ENCODE measurements at places on chromosomes 7 and 10.

GRCh38 chr7:54260941-54261371, 281.2 kb upstream of the VSTM2A start:
- DNase-seq, result no peak

DNA sequence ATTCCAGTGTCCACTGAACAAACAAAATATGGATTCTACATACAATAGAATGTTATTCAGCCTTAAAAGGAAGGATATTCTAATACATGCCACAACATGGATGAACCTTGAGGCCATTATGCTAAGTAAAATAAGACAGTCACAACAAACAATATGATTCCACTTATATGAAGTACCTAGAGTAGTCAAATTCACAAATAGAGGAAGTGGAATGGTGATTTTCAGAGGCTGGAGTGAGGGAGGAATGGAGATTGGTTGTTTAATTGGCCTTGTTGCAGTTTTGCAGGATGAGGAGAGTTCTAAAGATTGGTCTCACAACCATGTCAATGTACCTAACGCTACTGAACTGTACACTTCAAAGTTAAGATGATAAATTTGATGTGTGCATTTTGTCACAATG, 119.6 kb downstream of the CHN2 start:
- DNase-seq, result no peak

GRCh38 chr10:78925800-78926319, 142.9 kb upstream of the ZMIZ1 start:
- DNase-seq, result no peak

DNA sequence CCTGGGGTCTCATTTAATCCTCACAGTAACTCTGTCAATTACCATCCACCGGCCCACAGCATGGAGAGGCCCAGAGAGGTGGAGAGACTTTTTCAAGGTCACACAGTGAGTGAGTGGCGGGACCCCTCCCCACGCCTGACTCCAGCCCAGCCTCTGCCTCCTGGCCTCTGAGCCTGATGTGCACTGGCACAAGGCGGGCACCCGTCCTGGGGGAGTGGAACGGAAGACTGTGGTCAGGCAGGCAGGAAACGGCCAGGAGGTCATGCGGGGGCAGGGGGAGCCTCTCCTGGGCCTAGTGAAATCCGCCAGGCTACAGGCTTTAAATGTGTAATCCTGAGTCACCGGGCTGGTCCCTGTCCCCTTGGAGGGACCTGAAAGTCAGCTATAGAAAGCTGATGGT, 32.2 kb downstream of the ZCCHC24 start:
- DNase-seq, result no peak

GRCh38 chr7:71782051-71782450, 630.1 kb downstream of the CALN1 start:
- no peak for DNase-seq

GRCh38 chr10:86299562-86299961, 67.0 kb downstream of the GRID1 start:
- no peak for DNase-seq

- no peak for DNase-seq
Observed at GRCh38 chr7:97381815-97382554, 264.5 kb downstream of the SDHAF3 start.

DNA sequence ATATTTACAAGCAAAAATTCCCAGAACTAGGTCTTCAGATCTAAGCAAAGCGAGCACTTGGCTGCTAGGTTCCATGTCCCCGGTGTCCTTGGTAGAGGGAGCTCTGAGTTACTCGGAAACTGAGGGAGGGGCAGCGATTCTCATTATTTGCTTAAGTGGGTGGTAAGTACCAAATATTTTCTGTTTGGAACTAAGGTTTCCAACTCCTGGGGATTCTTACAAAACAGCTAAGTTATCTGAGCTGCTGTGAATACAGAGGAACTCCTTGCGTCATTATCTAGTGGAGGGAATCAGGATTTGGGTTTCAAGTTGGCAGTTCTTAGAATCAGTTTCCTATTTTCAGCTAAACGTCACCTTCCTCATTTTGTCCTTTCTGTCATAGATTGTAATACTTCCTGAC, 76.8 kb upstream of the IKZF1 start:
- DNase-seq, result no peak

DNA sequence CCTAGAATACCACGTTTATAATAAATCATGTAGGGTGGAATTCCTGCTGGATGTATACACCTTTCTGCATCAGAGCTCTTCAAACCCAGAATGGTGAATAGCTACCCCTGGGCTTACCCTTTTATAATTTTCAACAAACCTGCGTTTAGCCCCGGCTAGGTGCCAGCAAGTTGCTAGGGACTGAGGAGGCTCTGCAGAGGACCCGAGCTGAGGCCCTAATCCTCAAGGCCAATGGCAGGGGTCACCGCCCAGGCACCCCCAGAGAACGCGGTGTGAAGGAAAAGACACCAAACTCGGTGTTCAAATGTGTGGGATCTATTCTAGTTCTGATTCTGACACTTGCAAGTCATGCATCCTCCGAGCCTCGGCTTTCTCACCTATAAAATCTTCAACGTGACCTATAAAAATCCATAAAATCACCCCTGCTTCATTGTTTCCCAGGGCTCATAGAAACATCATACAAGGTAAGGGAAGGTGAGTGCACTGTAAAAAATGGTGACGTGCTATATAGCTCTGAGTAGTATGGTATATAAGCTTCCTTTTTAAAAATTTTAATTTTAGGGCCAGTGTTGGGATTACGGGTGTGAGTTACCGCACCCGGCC, 2.5 kb upstream of the ANXA11 start:
- no peak for DNase-seq

GRCh38 chr7:30468791-30469190, 9.8 kb downstream of the NOD1 start:
- DNase-seq, result no peak

GRCh38 chr7:70177166-70177565, 578.9 kb downstream of the AUTS2 start:
- DNase-seq, result no peak

- DNase-seq, result no peak
Observed at GRCh38 chr7:120819861-120820260, 38.1 kb downstream of the TSPAN12 start.

GRCh38 chr10:124325998-124326636, 92.6 kb downstream of the OAT start:
- no peak for DNase-seq

DNA sequence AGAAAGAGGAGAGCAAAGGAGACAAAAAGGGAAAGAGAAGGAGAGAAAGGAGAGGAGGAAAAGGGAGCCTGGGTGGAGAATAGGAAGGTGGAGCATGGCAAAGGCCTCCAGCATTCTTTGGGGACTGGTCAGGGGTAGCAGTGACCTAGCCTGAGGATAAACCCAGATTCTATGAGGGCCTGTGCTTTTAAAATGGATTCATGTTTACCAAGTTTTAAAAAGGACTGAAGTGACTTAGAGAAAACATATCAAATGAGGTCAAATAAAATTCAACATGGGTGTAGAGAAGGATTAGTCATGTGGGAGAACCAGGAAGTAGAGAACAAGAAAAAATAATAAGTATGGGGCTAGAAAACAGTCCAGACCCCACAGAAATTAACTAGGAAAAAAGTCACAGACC, 20.7 kb downstream of the CREB3L2 start:
- no peak for DNase-seq

GRCh38 chr7:3957472-3958108, 656.5 kb downstream of the SDK1 start:
- no peak for DNase-seq

- no peak for DNase-seq
Observed at GRCh38 chr10:29470843-29471543, 163.8 kb downstream of the SVIL start.

GRCh38 chr7:44201813-44202212, 1.0 kb downstream of the YKT6 start:
- DNase-seq, result no peak

DNA sequence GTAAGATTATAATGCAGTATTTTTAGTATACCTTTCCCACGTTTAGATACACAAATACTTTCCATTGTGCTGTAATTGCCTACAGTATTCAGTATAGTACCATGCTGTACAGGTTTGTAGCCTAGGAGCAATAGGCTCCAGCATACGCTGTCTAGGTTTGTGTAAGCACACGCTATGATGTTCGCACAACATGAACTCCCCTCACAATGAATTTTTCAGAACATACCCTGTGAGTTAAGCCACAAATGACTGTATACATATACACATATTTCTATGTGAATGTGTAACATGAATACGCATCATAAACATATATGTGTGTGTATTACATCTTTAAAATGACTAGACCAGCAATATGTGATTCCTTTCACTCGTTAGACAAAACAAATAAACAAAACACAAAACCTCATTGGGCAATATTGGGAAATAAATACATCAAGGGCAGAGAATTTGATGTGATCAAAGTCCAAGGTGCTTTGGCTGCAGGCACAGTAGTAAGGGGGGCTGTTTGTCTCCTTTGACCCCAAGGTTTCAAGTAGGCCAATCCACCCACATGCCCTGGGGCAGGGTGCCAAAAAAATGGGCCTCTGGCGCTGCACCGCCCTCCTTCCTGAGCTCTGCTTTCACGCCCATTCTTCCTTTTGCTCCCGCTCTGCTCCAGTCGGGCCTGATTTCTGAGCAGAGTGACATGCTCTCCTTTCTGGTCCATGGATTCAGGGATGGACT, 33.9 kb downstream of the CHN2 start:
- DNase-seq, result no peak
